ENCODE measurements at places on chromosomes 3 and 15.

- DNase-seq, result no peak
These were observed 107.1 kb upstream of the LINGO1 start for GRCh38 chr15:77739591-77740378.

- no peak for DNase-seq
These were observed 26.8 kb downstream of the RAB6B start for GRCh38 chr3:133868758-133869475.

DNA sequence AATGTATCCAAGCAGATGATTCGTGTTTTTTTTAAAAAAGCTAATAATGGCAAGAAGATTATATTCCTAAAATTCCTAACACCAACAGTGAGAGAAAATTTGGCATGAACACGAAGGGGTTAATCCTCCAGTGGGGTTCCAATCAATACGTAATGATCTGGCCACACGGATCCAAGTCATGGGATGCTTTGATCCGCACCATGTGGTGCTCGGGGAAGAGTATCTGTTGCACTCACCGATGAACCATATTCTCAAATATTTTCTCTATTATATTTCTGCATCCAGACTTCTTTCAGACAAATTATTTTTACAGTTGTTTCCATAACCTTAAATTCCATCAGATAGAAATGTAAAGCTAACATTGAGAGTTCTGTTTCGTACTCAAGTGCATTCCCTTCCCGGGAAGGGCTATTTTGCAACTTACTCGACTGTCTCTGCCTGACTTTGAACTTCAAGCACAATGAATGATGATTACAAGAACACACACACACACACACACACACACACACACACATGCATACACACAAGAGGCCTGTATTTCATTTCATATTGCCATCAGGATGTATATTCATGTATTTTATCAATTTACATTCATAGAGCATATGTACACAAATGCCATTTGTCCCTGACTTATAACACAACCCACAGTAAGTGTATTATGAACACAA lies 567.2 kb downstream of the FOXP1 start:
- no peak for DNase-seq

- no peak for DNase-seq
These were observed 9.7 kb upstream of the SLC28A2 start for GRCh38 chr15:45242289-45242688.

- no peak for DNase-seq
These were observed 167.1 kb downstream of the VPS13C start for GRCh38 chr15:61893146-61893545.

- DNase-seq, result no peak
These were observed 612.2 kb downstream of the RBMS3 start for GRCh38 chr3:29892976-29893554.

GRCh38 chr15:89150762-89151664 lies 62.8 kb downstream of the ABHD2 start:
- DNase-seq, result no peak

DNA sequence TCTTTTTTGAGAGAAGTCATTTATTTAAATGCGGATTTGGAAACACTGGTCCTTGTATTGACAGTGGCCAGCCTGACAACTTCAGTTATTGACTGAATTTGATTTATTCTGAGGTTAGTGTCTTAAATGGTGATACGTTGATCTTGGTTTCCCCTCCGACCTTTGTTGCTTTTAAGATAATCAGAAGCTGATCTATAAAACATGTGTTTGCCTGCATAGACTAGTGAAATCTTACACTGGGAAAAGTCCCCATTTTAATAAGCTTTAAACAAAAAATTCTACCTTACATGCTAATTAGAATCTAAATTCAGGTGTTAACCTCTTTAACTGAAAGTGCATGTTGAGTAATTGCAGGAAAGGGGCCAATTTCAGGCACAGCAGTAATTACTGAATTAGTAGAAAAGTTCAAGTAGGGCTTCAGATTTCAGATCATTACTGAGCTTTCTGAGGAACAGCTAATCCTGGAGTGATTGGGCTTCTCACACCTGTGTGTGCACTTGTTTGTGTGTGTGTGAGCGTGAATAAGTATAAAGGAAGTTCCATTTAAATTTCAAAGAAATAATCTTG lies 221.4 kb downstream of the SOX2 start:
- no peak for DNase-seq

- no peak for DNase-seq
These were observed 47.1 kb downstream of the OIP5 start for GRCh38 chr15:41285285-41285684.

DNA sequence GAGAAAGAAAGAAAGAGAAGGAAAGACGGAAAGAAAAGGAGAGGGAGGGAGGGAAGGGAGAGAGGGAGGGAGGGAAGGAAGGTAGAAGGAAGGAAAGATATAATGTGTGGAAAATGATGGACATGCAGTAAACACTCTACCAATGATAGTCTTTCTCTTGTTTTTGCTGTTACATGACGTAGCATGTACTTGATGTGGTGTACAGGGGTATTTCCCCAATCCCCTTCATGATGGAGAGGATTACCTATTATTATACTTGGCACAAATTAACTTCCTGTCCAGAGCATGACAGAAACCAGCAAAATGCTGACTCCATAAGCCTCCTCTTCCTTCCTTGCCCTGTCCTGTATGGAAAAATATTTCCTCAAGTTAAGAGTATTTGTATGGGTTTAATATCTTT lies 124.4 kb downstream of the B3GALNT1 start:
- no peak for DNase-seq

GRCh38 chr3:127339928-127340861 lies 52.3 kb upstream of the PRR20G start:
- no peak for DNase-seq

GRCh38 chr15:92656089-92656488 lies 514 bp upstream of the FAM174B start:
- no peak for DNase-seq

DNA sequence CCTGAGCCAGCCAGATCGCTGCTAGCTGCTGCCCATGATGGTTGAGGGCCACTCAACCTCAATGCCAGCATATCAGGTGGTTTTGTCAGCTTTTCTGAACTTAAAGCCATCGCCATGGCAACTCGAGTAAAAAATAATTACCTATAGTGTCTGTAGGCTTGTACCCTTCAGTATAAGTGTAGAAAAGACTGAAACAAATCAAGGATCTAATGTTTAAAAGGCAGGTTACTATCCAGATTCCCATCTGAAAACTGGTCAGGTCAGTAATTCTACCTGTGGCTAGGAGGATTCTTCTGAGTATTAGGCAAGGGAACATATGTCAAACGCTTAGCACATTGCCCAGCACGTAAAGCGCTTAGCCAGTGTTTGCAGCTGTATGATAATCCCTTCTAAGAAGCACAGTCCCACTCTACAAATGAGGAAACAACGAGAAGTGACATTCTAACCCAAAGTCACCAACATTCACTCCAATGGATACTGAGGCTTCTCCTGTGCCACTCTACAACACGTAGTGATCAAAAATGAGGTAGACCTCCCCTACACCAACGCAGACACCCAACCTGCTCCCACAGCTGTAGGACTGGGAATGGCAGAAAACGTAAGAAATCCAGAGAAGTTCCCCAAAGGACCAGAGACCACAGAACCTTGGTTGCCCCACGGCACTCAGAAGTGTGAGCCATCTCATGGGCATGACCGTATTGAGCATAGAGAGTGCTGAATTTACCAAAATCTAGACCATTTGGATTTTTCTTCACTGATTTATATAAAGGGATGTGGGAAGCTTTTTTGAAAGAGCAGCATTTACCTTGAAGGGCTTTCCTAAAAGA lies 55.3 kb downstream of the SLTM start:
- DNase-seq, result no peak

GRCh38 chr15:101215681-101216080 lies 36.2 kb downstream of the CHSY1 start:
- DNase-seq, result no peak

GRCh38 chr15:98142572-98142971 lies 182.1 kb downstream of the ARRDC4 start:
- DNase-seq, result no peak

- no peak for DNase-seq
These were observed 620.2 kb downstream of the RBMS3 start for GRCh38 chr3:29901097-29901496.

All from AG08395 (cell line).